T follicular helper cell (primary cell): ENCODE measurements at places on chromosomes 2 and 18.

DNA sequence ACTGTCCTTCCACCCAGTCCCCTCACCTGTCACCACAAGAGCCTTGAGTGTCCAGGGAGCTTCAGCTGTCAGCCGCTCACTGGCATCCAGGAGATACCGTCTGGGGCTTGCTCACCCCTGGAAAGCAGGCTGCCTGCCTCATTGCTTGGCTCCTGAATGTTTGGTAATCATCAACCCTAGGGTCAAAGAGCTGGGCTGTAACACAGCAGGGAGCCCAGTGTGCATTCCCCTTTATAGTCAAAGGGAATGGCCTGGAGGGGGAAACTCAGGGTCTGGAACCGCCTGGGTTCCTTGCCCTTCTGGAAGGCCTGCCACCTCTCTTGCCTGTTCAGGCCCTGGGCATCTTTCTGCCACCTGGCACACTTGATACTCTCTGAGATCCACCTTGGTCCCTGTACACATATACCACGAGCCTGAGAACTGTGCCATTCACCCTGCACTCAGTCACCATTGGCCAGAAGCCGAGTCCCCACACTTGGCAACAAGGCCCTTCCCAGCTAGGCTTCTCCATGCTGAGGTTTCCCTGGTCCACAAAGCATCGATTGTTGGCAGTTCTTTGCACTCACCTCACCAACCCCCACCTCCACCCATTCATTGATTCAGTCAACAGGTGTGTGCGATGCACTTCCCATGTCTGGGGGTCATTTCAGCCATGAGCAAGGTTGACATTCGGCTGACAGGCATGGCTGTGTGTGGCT is 35.0 kb downstream of the TPRKB start:
- no peak for DNase-seq

GRCh38 chr2:56230156-56230555 is 46.4 kb downstream of the CCDC85A start:
- no peak for DNase-seq

GRCh38 chr2:173373290-173373689 is 18.6 kb downstream of the CDCA7 start:
- DNase-seq, result no peak

DNA sequence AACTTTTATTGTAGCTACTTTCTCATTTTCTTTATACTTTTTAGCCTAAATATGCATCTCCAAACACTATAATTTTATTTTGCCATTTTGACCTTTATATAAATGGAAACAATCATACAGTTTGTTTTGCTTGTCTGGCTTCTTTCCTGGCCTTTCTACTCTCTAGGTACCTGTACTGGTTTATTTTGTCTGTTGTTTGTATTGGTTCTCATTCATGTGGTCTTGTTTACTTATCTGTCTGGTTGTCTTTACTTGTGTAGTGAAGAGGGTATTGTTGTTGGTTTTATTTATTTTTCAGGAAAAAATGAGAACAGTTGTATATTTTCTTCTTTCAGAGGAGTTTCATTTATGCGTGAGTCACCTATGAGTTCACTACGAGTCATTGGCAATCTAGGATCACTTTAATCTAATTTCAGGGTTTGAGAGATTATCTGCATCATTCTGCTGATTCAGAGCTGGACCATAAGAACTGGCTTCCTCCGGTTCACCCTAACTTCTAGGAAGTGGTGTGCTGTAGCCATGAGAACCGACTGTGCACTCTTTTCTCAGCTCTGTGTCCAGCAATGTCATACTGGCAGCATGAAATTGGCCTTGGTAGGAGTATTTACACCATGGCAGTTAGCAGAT is 33.1 kb upstream of the HDAC4 start:
- no peak for DNase-seq

- no peak for DNase-seq
These were observed 134.3 kb downstream of the KLHL29 start for GRCh38 chr2:23519334-23519651.

DNA sequence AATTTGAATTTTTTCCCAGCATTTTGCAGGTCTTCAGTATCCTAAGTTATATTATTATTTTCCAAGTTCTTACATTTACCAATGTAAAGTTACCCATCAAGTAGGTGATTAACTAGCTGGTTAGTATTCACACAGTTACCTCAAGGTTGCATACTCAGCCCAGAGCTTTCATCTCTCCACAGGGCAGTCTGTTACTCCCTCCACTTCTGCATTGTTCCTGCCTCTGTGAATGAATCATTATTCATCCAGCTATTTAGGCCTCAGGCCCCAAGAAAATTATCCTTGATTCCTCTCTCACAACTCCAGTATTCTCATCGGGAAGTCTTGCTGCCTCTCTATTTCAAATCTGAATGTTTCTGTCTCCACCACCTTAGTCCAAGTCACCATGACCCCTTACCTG is 92.2 kb downstream of the SMC6 start:
- DNase-seq, result no peak

- DNase-seq, result no peak
These were observed 87.1 kb downstream of the MEP1B start for GRCh38 chr18:32276906-32277305.

DNA sequence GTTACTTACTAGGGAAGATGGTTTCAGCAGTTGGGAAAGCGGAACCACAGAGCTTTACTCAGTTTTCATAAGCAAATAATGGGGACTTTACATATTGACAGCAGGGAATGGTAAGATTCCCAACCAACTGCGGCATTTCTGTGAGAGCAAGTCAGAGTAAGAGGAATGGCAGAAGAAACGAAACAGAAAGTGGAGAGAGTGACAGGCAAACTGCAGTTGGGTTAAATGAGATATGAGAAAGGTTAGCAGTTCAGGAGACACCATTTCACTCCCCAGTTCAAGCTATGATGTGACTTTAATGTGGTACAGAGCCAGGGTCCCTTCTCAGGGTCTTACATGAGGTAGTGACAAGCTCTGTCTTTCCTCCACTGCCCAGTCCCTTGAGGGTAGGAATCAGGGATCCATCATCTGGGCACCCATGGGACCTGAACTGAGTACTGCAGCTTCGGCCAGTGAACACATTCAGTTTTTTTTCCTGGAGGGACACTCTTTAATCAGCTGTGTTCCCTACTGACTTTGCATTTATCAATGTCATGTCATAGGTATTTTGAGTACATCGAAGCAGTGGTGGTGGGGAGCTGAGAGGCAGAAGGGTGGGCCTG is 33.0 kb upstream of the GREB1 start:
- DNase-seq, result no peak

GRCh38 chr2:31079665-31080064 is 58.6 kb downstream of the GALNT14 start:
- no peak for DNase-seq

DNA sequence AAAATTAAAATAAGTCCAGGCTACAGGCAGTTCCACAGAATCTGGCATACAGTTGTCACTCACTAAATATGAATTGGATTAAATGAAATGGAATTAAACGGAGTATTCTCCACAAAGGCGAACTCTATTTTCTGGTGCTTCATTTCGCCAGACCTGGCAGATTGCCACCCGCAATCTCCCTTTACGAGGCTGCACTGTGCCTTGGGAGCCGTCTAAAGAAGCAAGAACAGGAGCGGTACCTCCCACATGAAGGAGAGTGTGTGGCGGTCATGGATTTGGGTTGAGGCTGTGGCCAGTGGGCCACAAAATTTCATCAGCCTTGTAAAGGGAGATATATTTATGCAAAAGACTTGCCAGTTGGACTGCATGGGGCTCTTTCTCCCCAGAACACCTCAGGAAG is 151.0 kb downstream of the OSR1 start:
- no peak for DNase-seq

- DNase-seq, result no peak
These were observed 35.0 kb upstream of the LRP1B start for GRCh38 chr2:142165790-142166189.

DNA sequence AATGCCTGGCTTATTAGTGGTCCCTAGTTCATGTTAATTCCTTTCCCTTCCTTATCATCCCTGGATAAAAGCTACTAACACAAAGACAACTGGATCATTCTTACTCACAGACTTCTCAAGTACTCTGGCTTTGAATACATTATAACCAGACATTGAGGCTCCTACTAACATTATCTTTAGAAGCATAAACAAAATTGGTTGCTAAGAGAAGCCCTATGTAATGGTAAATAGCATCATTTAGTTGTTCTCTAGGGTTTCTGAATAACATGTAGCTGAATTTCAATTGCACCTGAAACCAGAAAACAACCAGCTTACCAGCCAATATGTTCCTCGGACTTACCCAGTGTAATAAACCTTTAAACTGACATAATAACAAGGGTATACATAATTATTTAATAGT is 114.1 kb upstream of the NCKAP5 start:
- no peak for DNase-seq

DNA sequence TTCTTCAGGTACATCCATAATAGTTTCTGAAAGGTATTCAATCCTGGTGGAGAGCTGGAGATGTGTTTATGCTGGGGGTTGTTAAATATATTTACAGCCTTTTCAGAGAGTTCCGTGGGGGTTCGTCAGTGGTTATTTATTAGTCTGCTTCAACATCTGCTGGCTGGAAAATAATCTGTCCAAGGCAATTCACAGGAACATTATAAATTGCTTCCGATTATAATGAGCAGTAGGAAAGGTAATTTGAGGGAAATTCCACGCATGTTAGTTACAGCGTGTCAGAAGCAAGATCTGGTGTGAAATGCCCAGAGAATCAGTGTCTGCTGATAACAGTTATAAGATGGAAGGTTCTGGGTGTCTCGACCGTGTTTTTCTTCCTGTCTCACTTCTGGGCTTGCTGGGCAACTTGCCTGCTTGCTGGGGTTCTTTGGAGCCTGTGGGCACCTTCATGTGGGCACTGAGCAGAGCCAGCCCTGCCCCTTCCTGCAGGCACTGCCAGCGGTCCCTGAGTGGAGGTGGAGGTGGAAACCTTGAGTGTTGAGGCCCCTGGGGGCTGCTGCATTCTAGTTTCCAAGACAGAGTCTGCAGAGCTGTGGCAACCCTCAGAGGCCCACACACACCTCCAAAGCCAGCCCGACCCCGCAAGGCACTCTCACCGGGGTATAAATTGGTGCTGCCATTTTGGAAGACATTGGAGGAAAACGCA is 185.7 kb downstream of the FAM210A start:
- no peak for DNase-seq

DNA sequence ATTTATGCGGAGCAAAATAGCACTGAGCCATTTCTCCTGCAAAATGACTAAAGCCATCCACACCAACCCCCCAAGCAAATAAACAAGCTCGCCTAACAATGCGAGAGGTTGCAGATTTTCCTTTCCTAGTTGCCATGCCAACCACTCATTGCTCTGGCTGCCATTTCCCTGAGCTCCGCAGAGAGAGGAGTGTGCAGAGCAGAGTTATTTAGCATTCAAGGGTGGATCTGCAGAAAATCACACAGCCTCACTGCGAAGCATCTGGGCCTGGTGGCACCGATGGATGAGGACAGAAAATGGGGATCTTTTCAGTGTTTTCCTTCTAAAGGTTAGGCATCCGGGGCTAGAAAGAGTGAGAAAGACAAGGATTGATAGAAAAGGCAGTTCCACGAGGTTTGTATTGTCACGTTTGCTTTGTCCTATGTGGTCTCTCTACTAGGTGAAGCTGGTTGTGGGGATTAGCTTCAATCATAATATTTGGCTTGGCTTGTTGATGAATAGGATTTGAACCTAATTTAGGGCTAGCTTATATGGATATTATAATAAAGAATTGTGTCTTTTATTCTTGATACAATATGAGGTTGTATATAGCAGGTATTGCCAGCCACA is 110.2 kb upstream of the UNC80 start:
- DNase-seq, result no peak
